Activated T-helper 1 cell treated with anti-CD3 and anti-CD28 coated beads, Interleukin-2, amount 50 U/mL, for 16 hours (primary cell): ENCODE measurements at places on chromosomes 5 and 9.

DNA sequence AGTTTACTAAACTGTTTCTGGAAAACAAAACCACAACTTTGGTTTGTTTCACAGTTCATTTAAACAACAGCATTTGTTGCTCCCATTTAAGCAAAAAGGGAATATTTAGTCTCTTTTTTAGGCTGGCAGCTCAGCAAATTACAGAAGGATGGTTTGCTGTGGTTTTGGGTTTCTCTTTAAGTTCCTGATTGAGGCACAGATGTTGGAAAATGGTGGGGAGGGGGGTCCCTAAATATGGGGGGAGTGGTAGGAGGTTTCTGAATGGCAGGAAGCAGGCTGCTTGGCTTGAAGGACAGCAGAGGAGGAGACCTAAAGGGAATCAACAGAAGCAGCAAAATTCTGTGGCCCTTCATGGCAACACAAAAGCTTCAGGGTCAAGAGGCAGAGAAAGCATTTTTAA lies 263.4 kb downstream of the ZSWIM6 start:
- DNase-seq, result no peak

DNA sequence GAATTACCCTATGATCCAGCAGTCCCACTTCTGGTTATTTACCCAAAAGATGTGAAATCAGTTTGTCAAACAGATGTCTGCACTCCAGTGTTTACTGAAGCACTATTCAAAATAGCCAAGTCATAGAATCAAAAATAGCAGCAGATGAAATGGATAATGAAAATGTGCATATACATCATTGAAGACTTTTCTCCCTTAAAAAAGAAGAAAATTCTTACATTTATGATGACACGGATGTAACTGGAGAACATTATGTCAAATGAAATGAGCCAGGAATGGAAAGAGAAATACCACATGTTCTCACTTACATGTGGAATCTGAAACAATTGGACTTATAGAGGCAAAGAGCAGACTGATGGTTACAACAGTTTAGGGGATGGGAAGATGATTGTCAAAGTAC lies 21.5 kb upstream of the PLEKHG4B start:
- DNase-seq, result no peak

GRCh38 chr5:64506567-64507263 lies 900 bp downstream of the RGS7BP start:
- DNase-seq, result no peak

- no peak for DNase-seq
These were observed 29.5 kb downstream of the DMAC1 start for GRCh38 chr9:7770111-7770510.

GRCh38 chr5:98911280-98912040 lies 17.3 kb downstream of the CHD1 start:
- no peak for DNase-seq

DNA sequence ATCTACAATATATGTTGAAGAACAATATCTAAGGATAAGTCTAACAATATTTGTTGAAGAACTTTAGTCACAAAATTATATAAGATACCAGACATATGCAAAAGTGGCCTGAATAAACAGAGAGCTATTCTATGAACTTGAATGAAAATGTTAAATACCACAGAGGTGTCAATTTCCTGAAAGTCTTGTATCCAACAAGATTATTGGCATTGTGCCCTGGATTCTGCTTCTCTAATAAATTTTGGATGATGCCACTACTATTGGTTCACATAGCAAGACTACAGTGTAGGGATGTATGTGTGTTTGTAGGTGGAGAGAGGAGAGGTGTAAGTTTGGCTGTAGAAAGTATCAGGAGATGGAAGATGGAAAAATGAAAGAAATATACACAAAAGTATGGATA lies 731.8 kb upstream of the RGMB start:
- DNase-seq, result no peak

DNA sequence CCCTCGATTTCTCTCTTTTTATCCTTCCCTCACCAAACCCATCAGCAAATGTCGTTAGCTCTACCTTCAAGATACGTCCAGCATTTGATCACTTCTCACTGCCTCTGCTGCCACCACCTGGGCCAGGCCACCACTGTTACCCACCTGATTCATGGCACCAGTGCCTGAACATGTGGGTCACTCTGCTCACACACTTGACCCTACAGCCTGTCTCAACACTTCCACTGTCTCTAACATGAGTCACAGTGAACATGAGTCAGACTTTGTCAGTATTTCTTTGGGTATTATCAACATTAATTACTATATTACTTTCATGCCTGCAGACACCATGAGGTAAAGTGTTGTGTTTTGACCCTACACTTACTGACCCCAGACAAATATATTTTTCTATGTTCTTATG lies 19.6 kb downstream of the SLC24A2 start:
- DNase-seq, result no peak

DNA sequence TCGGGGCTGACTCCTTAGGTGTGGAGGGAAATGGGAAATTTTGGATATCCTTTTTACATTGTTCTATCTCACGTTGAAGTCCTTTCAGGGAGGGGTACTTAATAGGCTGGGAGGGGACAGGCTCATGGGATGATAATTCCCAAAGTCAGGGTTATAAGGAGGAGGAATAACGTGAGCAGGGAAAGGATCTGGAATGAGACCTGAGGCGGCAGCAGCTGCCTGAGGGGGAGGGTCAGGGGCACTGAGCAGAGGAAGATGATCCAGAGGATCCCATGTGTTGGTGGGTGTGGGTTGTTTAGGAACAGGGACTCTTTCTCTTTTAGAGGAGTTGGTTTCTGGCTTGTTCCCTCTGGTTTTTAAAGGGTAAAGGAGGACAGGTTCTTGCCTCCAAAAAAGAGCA lies 18.7 kb downstream of the IFT74 start:
- no peak for DNase-seq

DNA sequence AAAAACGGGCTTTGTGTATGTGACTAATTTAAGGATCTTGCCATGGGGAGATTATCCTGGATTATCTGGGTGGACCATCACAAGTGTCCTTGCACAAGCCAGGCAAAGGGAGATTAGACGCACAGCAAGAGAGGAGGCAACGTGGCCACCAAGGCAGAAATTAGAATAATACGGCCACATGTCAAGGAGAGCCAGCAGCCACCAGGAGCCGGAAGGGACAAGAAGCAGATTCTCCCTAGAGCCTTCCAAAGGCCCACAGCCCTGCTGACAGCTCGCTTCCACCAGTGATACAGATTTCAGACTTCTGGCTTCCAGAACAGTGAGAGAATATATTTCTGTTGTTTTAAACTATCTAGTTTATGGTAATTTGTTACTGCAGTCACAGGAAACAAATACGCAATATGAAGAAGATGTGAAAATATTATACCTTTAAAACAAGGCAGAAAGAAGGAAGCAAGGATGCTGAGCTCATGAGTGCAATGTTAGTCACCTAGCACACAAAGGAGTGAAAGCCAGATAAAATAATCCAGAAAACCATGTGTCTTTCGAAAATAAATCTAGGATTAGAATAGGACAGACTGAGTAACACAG lies 28.7 kb upstream of the F2RL1 start:
- DNase-seq, result no peak

- DNase-seq, result no peak
These were observed 20.8 kb downstream of the PLGRKT start for GRCh38 chr9:5416953-5417352.

DNA sequence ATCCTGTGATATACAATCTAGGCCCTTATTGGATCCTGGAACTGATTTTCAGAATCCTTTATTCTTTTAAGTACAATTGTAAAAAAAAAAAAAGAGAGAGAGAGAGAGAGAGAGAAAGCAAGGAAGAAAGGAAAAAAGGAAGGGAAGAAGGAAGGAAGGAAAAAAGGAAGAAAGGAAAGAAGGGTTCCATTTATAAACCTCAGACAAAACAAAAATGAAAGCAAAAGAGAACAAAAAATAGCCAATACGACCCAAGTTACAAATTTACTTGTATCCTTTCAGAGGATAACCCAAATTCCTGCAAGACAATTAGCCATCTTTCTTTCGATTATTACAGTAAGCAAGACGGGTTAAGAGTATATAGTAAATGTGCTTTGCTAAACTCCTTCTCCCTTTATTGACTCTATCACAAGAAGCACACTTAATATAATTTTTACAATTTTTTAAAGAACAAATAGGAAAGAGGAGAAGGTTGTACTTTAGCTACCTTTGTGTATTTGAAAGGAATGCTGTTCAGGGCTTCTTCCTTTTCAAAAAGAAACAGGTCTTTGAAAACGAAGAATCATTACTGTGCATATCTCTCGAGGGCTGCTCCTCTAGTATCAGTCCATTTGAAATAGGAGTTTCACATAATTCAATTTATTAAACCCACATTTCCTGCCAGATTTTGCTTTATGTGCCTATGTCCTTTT lies 543.3 kb downstream of the RAB3C start:
- no peak for DNase-seq

GRCh38 chr5:139668064-139668880 lies 20.1 kb downstream of the CXXC5 start:
- DNase-seq, result peak; percentile 13

DNA sequence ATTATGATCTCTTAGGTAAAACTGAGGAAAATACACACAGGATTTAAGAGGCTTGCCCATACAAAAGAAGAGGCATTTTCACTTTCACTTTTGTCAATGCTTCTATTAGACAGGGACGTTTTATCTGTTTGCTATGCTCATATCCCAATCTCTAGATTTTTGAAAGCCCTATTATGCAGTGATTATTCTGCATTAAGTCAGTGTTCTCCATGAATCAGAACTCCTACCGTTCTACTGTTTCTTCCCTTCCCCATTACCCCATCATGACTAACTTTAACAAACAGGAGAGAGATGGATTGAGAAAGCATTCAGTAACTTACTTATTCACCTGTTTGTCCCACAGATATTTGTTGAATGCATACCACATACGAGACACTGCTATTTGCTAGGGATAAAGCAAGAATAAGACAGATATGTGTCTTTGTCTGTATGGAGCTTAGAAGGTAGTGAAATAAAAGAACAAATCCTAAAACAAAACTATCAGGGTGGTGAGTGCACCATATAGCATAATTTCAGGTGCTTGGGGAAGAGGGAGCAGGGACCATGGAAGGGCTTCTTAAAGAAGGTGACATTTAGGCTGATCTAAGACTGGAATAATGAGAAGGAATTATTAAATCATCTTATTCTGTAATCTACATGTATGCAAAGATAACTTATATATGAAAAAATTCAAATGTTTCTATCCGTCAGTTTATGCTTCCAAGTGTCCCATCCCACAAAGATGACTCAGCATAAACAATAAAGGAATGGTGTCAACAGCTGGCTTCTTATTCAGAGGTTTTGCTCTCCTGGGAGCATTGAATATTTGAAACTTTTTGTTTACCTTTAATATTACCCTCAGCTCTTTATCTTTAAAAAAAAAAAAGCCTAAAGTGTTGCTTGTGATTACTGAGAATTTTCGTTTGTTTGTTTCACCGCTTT lies 328.1 kb downstream of the HINT1 start:
- DNase-seq, result no peak

GRCh38 chr5:137071526-137071925 lies 427.6 kb downstream of the SPOCK1 start:
- no peak for DNase-seq

DNA sequence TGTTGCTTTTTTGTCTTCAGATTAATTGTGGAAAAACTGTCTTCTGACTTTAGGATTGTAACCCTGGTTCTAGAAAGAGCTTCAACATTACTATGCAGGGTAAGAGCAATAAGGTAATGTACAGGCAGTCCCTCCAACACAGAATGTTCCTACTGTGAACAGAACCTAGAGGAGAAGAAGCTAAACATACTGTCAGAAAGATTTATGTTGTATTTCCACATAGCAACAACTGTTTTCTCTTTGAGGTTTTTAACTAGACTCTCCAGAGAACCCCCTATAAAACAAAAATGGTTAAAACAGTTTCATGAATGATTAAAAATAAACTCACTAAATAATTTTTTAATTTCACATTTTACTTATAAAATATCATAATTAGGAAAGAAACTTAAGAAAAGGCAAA lies 64.3 kb upstream of the NAA35 start:
- no peak for DNase-seq

- no peak for DNase-seq
These were observed 488.0 kb upstream of the CTNND2 start for GRCh38 chr5:12392246-12392645.

- DNase-seq, result no peak
These were observed 27.8 kb downstream of the CSF1R start for GRCh38 chr5:150058480-150059126.

GRCh38 chr5:95220381-95220780 lies 64.5 kb downstream of the MCTP1 start:
- no peak for DNase-seq

DNA sequence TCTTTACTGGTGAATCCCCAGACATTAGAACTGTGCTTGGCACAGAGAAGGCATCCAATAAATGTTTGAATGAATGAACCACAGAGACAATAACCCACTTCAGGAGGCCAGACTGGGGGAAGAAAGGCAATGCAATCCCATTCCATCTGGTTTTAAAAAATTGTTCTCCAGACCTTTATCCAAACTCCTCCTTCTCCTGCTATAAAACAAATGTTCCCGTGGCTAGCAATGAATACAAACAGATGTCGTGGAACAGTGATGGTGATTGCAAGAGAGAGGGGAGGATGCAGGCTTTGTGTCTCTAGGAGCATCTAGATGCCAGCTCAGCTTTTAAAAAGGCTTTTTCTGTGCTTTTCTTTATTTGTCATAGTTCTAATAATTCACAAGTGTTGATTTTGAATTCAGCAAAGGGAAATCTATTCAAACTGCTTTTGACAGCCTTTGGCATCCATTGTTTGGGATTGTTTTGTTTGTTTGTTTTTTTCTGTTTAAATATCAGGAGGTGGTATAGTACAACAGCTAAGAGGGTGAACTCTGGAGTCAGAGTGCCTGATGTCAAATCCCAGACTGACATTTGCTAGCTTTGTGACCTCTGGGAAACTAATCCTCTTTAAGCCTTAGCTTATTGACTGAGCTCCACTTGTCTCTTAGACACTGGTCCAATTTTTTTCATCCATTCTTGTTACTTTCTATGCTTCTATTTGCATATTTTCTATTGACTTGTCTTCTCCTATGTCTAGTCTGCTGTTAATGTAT lies 59.1 kb downstream of the TNFSF15 start:
- DNase-seq, result no peak

DNA sequence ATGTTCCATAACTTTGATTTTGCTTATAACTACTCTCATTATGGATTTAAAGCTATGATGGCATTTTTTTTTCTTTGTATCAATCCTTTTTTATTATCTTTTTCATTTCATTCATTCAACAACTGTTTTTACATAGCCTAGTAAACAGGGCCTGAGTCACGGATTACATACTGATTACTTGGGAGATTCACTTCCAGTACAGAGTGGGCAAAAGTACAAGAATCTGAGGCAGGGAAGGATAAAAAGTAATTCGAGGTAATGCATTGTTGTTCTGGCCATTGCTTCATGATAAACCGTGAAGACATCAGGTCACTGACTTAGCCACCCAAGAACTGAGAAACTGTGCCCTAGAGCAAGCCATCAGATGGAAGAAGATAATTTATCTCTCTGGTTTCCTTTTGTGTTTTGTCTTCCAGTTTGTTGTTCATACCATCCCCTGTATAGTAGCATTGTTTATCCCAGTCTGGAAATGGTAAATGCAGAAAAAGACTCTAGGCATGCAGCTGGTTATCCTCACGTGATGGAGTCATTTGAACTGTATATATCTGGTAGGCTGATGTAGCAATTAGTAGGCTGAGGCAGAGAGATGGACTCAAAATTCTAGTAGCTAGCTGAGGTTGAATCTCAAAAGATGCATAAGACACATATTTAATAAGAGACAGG lies 145.6 kb downstream of the CNTLN start:
- DNase-seq, result no peak
